Thoracic aorta (tissue), 2 donors: ENCODE measurements at places on chromosomes 3 and 15. TPM values are rescaled to one million over a fixed set of nuclear protein-coding genes. Genes with fewer than 3 reads are reported as not detected.

DNA sequence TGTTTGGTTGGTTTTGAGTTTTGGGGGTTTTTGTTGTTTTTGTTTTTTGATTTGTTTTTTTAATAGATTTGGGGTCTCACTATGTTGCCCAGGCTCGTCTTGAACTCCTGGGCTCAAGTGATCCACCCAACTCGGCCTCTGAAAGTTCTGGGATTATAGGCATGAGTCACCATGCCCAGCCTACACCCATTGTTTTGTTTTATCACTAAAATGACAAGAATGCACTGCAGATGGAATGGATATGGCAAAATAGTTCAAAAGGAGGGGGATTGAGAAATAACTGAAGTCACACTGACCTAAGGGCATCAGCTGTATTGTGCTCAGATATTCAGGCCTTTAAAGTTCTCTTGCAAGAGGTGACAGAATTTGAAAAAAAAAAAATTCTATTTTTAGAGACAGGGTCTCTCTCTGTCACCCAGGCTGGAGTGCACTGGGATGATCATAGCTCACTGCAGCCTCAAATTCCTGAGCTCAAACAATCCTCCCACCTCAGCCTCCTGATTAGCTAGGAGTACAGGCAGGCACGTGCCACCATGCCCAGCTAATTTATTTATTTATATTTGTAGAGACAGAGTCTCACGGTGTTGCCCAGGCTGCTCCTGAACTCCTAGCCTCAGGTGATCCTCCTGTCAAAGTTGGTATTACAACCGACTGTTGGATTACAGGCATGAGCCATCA is 4.4 kb upstream of the RASA2 start:
- no peaks in the 10 kb centered on the region for H3K36me3 ChIP-seq
- no peaks in the 10 kb centered on the region for H3K27me3 ChIP-seq
- H3K4me3 ChIP-seq: no peak overlapping the region
- no peaks in the 10 kb centered on the region for H3K4me1 ChIP-seq
- DNase-seq: no peak
- H3K27ac ChIP-seq: no peak overlapping the region

The ETV5 gene
- total RNA-seq: 43.6 TPM

- H3K27me3 ChIP-seq: no peaks in the 10 kb centered on the region
- DNase-seq: no peak
- peaks cover 19% of the 10 kb centered on the region for H3K4me1 ChIP-seq
Observed at GRCh38 chr3:14950274-14950673, 2.9 kb downstream of the NR2C2 start.

DNA sequence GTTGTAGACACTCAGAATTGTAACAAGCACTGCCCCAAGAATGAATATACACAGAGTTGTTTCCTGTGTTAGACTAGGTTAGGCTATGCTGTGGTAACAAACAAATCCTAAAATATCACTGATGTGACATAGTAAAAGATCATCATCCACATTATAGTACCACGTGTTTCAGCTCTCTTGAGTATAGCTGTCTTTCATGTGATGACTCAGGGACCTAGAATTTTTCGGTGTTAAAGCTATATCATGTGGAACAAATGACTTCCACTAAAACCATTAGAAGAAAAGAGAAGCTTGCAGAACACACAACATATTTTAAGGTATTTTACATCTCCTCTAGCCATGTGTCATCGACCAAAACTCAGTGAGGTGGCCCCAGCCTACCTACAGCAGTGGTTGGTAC is 307.9 kb upstream of the RBMS3 start:
- peaks cover 18% of the 10 kb centered on the region for H3K4me1 ChIP-seq
- no peaks in the 10 kb centered on the region for H3K27me3 ChIP-seq
- H3K27ac ChIP-seq: no peak overlapping the region
- H3K36me3 ChIP-seq: no peaks in the 10 kb centered on the region
- no peak overlapping the region for H3K4me3 ChIP-seq

The GREM1 gene
- total RNA-seq: 0.42 TPM

DNA sequence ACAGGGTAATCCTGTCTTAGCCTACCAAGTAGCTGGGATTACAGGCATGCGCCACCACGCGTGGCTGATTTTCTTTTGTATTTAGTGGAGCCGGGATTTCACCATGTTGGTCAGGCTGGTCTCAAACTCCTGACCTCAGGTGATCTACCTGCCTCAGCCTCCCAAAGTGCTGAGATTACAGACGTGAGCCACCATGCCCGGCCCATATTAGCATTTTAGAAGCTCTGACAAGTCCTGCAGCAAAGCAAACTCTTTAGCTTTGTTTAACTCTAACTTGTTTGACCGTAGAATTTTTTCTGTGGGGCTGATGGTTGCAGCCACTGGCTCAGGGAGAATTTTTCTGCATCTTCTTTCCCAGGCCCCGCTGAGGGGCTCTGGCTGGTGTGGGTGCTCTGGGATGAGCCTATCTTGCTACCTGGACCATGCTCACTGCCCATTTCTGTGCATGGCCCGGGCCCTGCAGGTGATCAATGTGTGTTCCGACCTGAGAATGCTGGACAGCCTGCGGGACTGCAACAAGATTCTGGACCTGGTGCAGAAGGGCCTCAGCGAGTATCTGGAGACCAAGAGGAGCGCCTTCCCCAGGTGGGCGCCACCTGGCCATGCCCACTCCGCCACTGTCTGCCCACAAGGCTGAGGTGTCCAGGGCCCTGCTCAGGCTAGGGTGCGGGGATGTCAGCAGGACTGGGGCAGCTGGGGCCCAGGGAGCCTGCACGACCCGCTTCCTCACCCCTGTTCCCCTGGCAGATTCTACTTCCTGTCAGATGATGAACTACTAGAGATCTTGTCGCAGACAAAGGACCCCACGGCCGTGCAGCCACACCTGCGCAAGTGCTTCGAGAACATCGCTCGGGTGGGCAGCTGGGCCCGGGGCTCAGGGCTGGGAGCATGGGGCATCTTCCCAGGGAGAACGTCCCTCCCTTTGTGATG is 41.3 kb downstream of the DNAH1 start:
- peaks cover 31% of the 10 kb centered on the region for H3K36me3 ChIP-seq
- no peaks in the 10 kb centered on the region for H3K4me1 ChIP-seq
- no peak for DNase-seq
- no peaks in the 10 kb centered on the region for H3K27me3 ChIP-seq
- no peak overlapping the region for H3K27ac ChIP-seq
- no peak overlapping the region for H3K4me3 ChIP-seq

DNA sequence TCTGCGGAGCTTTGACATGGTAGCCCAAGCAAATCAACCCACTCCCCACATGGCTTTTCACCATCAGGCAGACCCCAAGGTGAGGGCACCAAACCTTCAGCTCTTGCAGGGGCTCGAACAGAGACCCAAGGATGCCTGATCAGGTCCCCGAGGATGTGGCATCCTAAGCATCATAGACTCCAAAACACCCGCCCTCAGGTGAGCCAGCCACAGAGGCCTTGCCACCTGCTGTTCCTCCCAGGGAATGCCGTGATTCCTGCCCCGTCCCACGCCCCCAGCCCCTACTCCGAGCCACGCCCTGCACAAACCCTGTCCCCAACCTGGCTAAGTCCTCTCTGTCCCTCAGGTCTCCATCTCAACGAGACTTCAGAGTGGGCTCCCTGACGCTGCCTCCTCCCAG is 34.7 kb upstream of the SLC41A3 start:
- no peaks in the 10 kb centered on the region for H3K36me3 ChIP-seq
- H3K27me3 ChIP-seq: no peaks in the 10 kb centered on the region
- no peaks in the 10 kb centered on the region for H3K4me1 ChIP-seq
- H3K4me3 ChIP-seq: no peak overlapping the region

DNA sequence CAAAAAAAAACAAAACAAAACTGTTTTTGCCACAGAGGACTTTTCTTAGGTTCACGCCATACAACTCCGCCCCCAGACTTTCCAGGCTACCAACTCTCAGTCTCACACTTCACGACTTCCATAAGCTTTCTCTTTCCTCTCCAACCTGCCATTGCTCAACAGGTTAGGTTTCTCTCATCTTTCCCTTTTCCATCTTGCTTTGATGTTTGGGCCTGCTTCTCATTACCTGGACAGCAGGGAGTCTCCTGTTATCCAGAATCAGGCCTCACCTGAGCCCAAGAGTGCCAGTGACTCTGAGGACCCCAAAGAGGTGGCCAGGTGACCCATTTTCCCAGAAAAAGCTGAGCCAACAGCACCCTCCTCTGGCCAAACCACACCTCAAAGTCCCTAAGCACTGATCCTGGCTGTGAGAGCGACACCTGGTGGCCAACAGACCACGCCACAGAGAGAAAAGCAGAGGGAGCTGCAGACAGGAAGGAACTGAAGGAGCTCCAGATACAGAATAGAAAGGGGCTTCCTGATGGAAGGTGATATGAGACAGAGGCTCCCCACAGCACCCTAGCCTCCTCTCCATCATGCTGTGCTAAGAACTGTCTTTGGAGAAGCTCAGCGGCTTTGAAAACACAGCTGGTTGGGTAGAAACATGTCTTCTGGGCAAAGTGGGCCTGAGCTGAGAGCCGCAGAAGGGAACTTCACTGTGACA is 4.0 kb downstream of the CCDC51 start:
- no peaks in the 10 kb centered on the region for H3K4me1 ChIP-seq
- no peak for DNase-seq
- H3K27ac ChIP-seq: peak overlapping the region; percentile 16
- H3K4me3 ChIP-seq: no peak overlapping the region

GRCh38 chr15:28901587-28901980 is 15.8 kb downstream of the APBA2 start:
- no peak overlapping the region for H3K27ac ChIP-seq
- no peaks in the 10 kb centered on the region for H3K4me1 ChIP-seq
- H3K27me3 ChIP-seq: no peaks in the 10 kb centered on the region
- DNase-seq: no peak
- no peak overlapping the region for H3K4me3 ChIP-seq

DNA sequence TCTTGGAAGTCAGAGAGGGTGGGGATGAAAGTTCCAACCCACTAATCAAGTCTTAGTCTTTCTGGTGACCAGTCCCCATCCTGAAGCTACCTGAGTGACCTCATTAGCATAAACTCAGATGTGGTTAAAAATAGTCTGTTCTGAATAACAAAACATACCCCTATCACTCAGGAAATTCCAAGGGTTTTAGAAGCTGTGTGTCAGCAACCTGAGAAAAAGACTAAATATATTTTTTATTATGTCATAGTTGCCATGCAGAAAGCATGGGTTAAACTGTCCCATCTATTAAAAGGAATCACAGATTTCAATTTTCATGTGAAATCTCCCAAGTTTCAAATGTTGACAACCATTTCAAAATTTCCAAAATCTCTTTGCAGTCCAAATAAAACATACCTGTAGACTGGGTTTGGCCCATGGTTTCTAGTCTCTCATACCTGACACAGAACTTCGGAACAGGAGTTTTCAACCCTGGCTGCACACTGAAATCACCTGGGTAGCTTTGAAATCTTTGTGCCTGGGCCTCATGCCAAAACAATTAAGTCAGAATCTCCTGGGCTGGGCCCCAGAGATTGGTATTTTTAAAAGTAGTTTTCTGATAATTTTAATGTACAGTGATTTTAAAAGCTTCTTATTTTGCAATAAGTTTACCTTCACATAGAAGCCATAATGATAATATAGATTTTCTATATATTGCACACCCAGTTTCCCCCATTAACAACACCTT is 476.3 kb downstream of the RBMS3 start:
- DNase-seq: no peak
- H3K4me1 ChIP-seq: peaks cover 67% of the 10 kb centered on the region
- no peaks in the 10 kb centered on the region for H3K27me3 ChIP-seq
- no peak overlapping the region for H3K4me3 ChIP-seq
- no peaks in the 10 kb centered on the region for H3K36me3 ChIP-seq

DNA sequence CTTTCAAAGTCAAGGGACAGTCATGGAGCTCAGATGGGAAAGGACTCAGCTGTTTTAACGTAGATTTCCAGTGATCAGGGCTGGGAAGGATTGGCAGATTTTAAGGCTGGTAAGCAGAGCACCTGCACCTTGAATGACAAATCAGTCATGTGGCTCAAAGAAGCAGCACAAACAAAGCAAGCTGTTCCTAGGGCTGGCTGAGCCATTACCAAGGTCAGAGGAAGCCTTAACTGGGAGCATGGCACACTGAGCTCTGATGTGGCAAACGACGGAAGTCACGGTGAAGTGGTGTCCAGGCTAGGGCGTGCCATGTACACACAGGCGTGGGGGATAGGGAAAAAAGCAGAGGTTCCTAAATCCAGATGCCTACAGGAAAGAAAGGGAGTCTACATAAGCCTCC is 84.6 kb upstream of the PFN2 start:
- H3K36me3 ChIP-seq: no peaks in the 10 kb centered on the region
- no peak for DNase-seq
- no peak overlapping the region for H3K4me3 ChIP-seq
- H3K4me1 ChIP-seq: no peaks in the 10 kb centered on the region

The ST3GAL6 gene
- total RNA-seq: 12.0 TPM

- H3K27ac ChIP-seq: no peak overlapping the region
- no peaks in the 10 kb centered on the region for H3K27me3 ChIP-seq
- H3K4me1 ChIP-seq: no peaks in the 10 kb centered on the region
- DNase-seq: no peak
- no peak overlapping the region for H3K4me3 ChIP-seq
Observed at GRCh38 chr3:162390891-162391290, 894.3 kb downstream of the OTOL1 start.

The CACNA2D3 gene
- 3.2 TPM for total RNA-seq

DNA sequence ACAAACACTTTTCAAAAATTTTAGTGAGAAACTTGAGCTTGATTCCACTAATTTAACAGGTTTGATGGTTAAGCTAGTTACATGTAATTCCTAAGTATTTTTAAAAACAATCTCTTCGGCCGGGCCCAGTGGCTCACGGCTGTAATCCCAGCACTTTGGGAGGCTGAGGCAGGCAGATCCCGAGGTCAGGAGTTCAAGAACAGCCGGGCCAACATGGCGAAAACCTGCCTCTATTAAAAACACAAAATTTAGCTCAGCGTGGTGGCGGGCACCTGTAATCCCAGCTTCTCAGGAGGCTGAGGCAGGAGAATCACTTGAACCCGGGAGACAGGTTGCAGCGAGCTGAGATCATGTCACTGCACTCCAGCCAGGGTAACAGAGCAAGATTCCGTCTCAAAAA is 25.3 kb downstream of the TRA2B start:
- peaks cover 14% of the 10 kb centered on the region for H3K36me3 ChIP-seq
- no peak overlapping the region for H3K27ac ChIP-seq
- no peak overlapping the region for H3K4me3 ChIP-seq
- H3K4me1 ChIP-seq: no peaks in the 10 kb centered on the region

The MUSTN1 gene
- total RNA-seq: 33.8 TPM

GRCh38 chr3:37836589-37836988 is 25.1 kb upstream of the CTDSPL start:
- DNase-seq: no peak
- H3K36me3 ChIP-seq: no peaks in the 10 kb centered on the region

DNA sequence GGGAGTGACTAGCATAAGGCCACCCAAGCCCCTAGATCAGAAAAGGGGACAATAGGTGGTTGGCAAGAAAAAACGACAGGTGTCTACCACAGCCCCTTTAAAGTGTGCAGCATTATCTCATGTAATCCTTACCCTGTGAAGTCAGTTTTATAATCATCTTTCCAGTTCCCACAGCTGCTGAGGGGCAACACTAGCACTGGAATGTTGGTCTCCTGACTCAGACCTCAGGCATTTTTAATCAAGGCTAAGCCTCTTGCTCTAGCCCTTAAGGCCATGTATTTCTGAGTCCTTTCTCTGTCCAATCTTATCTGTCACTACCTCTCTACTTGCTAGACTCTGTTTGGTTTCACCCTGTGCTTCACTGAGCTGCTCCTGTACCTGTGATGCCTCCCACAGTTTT is 171.7 kb downstream of the TLE3 start:
- H3K4me1 ChIP-seq: no peaks in the 10 kb centered on the region
- DNase-seq: no peak
- no peaks in the 10 kb centered on the region for H3K36me3 ChIP-seq
- no peak overlapping the region for H3K27ac ChIP-seq

- H3K27me3 ChIP-seq: no peaks in the 10 kb centered on the region
- DNase-seq: no peak
- peaks cover 19% of the 10 kb centered on the region for H3K4me1 ChIP-seq
- H3K36me3 ChIP-seq: peaks cover 13% of the 10 kb centered on the region
- H3K4me3 ChIP-seq: no peak overlapping the region
Observed at GRCh38 chr15:63256433-63257274, 20.8 kb upstream of the APH1B start.

The ADAMTS9 gene
- 420 TPM for total RNA-seq

The FBXO40 gene
- total RNA-seq: not detected

The DPP8 gene
- total RNA-seq: 38.3 TPM
